Spinal cord (tissue), 10 donors: ENCODE measurements at places on chromosomes 13 and 19. TPM values are rescaled to one million over a fixed set of nuclear protein-coding genes. Genes with fewer than 3 reads are reported as not detected.

GRCh38 chr13:23898101-23898500, 799 bp upstream of the C1QTNF9B start:
- no peak for DNase-seq
- H3K36me3 ChIP-seq = no peaks in the 10 kb centered on the region
- H3K27ac ChIP-seq = no peak overlapping the region
- H3K4me1 ChIP-seq = peaks cover 1% of the 10 kb centered on the region
- no peak overlapping the region for H3K4me3 ChIP-seq

The RYR1 gene
- total RNA-seq = 6.0 TPM

The WDR83 gene
- 14.9 TPM for total RNA-seq

The FXYD1 gene
- total RNA-seq = 104 TPM
